Sigmoid colon (tissue), 7 donors: ENCODE measurements at places on chromosomes 2 and 18. TPM values are rescaled to one million over a fixed set of nuclear protein-coding genes. Genes with fewer than 3 reads are reported as not detected.

DNA sequence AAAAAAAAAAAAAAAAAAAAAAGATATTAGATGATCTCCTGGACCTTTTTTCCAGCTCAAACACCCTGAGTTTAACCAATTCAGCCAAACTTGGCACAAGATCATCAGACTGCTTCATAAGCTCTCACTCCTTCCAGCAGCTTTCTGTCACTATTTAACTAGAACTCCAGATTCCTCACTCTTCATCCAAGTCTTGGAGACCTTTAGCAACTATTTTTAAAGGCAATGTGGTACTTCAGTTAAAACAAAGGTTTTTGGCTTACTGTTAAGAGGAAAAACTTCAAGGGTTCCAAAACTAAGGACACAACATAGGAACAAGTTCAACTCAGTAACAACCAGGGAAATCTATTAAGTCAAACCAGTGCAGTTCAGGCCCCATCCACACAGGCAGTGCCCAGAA is 23.2 kb downstream of the LAMA1 start:
- DNase-seq, result no peak

SPP2 gene
- total RNA-seq, result not detected

- DNase-seq, result no peak
Observed at GRCh38 chr2:120294008-120294340, 41.3 kb downstream of the RALB start.

DNA sequence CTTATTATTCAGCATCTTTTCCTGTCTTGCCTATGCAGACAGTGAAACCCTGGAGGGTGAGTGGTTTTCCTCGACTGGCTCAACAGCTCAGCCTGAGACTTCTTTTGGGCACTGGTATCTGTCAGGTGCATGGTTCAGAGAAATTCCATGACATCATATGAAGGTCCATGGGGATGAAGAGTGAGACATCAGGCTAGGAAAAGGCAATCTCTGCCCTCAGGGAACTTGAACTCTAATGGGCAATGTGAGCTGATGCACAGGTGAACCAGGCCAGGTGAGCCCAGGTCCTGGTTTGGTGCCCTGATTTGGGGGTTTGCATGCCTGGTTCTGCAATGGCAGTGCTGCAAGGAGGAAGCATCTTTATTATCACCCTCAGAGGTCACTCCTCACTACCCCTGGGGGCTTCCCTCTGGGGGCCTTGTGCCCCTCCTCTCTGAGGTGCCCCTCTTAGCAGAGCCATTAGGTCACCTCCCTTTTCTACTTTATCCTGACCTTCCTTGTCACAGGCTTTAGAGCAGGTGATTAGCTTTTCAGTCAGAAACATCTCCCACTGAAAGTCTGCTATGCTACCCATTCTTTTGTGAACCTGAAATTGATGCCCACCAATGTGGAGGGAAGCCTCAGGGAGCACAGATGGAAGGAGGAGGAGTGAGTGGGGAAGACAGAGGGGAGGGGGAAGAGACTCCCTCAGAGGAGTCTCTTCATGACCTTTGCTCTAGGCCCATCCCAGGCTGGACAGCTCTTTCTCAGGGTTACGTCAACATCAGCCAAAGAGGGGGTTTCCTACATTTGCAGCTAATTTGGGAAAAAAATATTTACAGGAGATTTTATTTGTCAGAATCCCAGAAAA is 47.3 kb downstream of the MERTK start:
- DNase-seq, result no peak

DNA sequence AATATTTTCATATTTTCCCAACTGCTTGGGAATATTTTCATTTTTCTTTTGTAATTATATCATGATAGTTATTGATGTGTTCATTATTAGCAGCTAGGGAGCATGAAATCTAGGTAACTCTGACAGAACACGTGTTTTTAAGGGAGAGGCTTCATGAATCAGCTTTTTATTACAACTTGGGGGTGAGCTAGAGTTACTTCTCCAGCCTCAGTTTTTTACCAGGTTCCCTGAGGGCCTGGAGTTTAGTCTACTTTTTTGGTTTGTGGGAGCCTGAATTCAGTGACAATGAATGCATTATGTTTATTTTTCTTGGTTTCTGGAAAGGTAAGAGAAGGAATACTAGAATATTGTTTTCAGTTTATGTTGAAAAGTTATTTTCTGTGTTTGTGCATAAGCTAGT is 18.0 kb downstream of the NAB1 start:
- DNase-seq, result no peak

GRCh38 chr2:206561962-206562361 is 80.3 kb upstream of the FAM237A start:
- DNase-seq, result no peak

DNA sequence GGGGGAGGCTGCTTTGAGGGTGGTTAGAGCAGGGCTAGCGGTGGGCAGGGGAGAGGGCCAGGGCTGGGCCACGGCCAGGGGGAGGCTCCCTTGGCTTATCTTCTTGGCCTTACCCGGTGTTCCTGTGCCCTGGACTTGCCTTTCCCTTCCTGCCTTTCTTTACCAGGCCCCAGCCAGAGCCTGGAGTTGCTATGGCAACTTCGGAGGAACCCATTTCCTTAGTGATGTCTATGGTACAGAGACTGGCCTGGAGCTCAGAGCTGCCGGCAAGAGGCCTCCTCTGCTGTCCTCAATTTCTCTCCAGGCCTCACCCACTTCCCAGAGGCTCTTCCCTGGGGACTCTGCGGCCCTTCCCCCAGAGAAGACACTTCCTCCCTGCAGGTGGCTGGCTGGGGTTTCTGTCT is 11.5 kb downstream of the SPEG start:
- DNase-seq, result peak; percentile 89

GRCh38 chr2:101720732-101721131 is 23.2 kb downstream of the MAP4K4 start:
- DNase-seq, result no peak

- DNase-seq, result no peak
Observed at GRCh38 chr2:229220254-229220653, 50.8 kb downstream of the PID1 start.

DNA sequence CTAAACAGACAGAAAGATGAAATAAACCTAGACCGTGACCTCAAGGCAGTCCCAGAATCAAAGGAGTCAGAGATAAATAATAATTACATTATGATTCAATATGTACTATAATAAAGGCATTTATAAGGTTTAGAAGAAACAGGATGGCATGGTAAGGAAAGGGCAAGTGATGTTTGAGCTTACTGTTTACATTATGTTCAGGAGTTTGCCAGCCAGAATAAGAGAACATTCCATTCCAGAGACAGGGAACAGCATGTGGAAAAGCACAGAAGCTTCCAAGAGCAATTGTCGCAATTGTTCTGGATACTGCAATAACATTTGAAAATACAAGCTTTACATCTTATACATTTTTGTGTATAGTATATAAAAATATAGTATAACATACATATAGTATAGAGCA is 50.0 kb upstream of the FRZB start:
- no peak for DNase-seq

- DNase-seq, result no peak
Observed at GRCh38 chr2:156399224-156399949, 36.8 kb upstream of the GPD2 start.

GRCh38 chr2:24304098-24304497 is 56.2 kb downstream of the ITSN2 start:
- peak; percentile 93 for DNase-seq

- DNase-seq, result no peak
Observed at GRCh38 chr2:11552260-11552638, 18.4 kb downstream of the GREB1 start.

DNA sequence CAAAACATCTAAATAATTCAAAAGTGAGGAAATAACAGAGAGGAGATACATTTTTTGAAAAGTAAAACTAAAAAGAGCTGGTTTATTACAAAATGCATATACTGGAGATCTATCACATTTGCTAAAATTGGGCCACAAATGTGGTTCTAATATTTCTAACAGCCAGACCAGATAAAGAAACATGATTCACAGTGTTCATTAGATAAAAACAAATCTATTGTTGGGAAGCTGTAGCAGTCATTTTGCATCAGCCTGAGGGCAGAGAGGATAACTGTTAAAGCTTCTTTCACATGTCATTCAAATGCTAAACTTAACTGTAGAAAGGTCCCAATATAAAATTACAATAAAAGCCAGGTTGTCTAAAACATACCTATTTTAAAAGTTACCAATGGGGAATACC is 148.3 kb downstream of the GULP1 start:
- no peak for DNase-seq

TEX44 gene
- not detected for total RNA-seq

RRM2 gene
- total RNA-seq, result 4.3 TPM

- DNase-seq, result no peak
Observed at GRCh38 chr2:99451280-99451679, 38.5 kb downstream of the REV1 start.

DNA sequence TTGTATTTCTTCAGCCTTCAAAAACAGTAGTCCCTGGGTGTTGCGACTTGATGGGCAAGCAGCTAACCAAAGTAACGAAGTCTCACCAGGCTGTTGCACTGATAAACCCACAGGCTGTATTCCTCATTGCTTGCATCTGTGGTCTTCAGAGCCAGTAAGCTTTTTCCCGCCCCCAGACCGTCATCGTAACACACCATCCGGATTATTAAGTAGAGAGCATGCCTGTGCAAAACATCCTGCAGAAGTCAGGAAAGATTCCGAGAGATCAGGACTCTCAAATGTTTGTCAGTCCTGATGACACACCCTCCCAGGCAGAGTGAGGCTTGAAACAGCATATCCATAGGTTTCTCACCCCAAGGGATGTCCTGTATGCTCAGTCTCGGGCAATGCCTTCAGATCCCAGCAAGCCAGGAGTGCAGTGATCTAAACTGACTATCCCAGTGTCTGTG is 15.9 kb downstream of the ITGB1BP1 start:
- DNase-seq, result no peak

FAHD2A gene
- 12.1 TPM for total RNA-seq

- DNase-seq, result no peak
Observed at GRCh38 chr2:3034856-3035255, 342.8 kb downstream of the EIPR1 start.

GRCh38 chr18:55265984-55266383 is 306.7 kb upstream of the CCDC68 start:
- DNase-seq, result no peak

DYTN gene
- total RNA-seq, result not detected

SLC8A1 gene
- total RNA-seq, result 337 TPM

DNA sequence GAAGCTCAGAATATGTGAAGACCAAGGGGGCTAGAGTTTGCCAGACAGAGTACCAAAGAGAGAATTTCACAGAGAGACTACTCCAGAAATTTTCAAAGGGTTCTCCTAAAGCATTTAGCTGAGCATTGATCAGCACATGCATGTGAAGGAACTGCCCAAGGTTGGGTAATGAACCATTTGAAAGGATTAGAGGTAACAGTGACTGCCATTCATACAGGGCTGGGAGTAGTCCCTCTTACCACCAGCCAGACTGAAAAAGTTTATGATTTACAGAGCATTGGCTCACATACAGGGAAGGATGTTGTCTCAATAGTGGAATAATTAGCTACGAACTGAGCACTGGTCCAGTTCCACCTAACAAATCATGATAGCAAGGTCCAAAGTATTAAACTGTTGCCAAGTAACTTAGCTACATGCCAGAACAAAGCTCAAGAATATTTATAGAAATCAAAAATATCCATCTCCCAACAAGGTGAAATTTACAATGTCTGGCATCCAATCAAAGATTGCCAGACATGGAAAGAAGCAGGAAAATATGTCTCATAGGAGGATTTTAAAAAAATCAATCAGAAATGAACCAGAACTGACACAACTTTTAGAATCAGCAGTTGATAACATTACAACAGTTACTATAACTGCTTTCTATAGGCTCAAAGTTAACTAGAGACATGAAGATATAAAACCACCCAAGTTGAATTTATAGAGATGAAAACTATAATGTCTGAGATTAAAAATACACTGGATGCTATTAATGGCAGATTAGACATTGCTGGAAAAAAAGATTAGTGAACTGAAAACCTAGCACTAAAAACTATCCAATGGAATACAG is 25.7 kb upstream of the RNF103 start:
- DNase-seq, result no peak
